ENCODE measurements at places on chromosomes 3 and 15.

DNA sequence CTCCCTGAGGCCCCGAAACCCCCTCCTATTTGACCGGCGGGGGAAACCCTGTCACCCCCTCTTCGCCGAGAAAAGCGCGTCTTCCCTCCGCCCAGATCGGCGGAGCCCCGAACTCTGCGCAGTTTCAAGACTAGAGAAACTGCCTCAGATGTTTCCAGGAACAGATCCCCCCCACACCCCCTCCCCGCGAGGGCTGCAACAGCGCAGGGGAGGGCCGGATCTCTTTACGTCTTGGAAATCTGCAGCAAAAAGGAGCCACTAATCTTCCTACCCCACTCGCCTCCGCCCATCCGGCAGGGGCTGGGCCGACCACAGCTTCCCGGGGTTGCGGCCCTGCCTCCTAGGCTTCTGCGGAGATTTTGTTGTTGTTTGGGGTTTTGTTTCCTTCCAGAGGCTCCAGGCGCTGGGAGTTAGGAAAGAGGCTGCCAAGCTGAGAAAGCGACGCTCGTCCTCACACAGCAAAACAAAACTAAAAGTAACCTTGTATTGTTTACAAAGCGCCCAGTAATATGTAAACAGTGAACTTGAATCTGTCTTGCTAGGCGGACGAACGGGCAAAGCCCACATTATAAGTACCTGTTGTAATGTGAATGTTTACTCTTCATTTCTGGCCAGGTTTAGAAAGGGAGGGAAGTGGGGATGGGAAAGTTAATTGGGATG lies 2.2 kb downstream of the FOXB1 start:
- DNase-seq = peak; percentile 43

DNA sequence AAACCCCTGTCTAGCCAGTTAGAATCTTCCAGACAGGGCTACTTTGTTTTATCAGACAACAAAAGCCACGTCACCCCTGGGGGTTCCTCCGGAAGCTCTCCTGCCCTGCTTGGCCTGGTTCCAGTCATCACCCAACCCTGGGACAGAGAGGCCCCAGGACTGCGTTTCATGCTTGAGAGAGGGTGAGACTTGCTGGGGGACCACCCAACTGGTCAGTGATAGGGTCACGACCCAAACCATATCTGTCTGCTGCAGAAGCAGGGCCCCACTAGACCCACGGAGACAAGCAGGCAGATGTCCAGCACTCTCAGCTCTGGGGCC lies 1.2 kb downstream of the NT5DC2 start:
- DNase-seq = no peak

DNA sequence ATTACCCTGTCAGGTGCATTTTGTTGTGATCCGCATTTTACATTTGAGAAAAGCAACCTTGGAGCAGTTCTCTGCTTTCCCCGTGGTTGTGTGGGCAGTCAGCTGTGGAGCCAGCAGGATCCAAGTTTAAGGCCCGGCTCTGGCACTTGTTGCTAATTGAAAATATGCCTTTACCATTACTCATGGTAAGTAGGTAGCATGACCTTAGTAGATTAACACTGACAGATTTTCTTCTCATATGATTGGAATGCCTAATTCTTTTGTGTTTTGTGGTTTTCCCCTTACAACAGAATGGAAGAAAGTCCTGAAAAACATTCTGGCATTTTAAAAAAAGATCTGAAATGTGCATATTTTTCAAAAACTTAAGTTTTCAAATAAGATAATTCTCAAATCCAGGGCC lies 246.5 kb upstream of the LRRN1 start:
- no peak for DNase-seq

GRCh38 chr15:52790169-52790708 lies at the start of gene ONECUT1:
Gene ONECUT1, minus strand, starts transcription at chr15:52790336. Its CDS starts 452 bp downstream, at chr15:52789884.
- no peak for DNase-seq

- DNase-seq = no peak
Observed at GRCh38 chr3:165455360-165455759, 259.2 kb upstream of the SLITRK3 start.

DNA sequence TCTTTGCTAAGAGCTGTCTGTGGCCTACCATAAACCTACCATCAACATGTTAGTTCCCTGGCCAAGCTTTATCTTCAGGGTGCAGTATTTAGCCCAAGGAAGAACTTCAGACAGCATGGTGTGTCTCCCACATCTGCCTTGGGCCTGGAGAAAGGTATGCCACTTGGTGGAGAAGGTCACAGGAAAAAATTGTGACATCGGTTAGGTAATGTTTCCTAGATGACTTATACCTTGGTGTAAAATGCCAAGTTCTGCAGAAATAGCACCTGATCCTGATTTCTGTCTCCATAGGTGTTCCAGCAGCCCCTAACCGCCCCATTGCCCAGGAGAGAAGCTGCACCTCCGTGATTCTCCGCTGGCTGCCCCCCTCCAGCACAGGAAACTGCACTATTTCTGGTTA lies 33.0 kb upstream of the UMPS start:
- DNase-seq = no peak

- no peak for DNase-seq
Observed at GRCh38 chr3:10875914-10876313, 59.9 kb downstream of the SLC6A11 start.

- DNase-seq = no peak
Observed at GRCh38 chr3:14783480-14784086, 35.2 kb upstream of the FGD5 start.
